Spleen (tissue), 13 donors: ENCODE measurements at places on chromosomes 1 and 21. TPM values are rescaled to one million over a fixed set of nuclear protein-coding genes. Genes with fewer than 3 reads are reported as not detected.

SLC39A1 gene
- total RNA-seq = 86.0 TPM

DNA sequence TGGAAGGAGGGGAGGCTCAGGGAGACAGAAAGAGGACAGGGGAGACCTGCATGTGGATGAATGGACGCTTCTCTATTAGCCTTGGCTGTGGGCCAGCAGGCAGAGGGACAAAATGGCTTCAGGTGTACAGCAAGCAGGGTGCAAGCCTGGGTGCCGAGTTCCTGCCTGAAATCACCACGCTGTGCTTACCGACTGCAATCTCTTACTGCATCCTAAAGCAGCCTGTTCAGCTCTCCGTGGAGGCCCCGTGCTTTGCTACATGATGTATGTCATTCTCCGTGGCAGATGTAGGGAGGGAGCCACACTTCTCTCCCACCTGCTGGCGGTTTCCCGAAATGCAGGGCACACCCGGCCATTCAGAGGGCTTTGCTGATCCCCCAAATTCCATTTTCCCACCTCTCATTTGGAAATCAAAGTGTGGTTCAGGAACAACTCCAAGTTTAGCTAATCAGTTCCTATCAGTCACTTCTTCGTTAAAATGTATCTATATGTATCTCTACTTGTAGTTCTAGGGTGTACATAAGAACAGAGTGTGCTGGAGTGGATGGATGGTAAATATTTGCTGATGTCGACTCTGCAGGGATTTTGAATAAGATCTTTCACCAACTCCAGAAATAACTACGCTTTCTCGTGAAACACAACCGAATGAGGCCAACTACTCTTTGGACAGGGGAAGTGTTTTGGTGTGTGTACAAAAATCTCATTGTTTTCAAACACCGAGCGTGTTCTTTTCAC lies 122.3 kb upstream of the BACE2 start:
- H3K4me1 ChIP-seq = no peaks in the 10 kb centered on the region
- no peak overlapping the region for H3K4me3 ChIP-seq
- H3K27ac ChIP-seq = no peak overlapping the region

- H3K4me1 ChIP-seq = peaks cover 6% of the 10 kb centered on the region
- no peak for DNase-seq
- H3K36me3 ChIP-seq = peaks cover 39% of the 10 kb centered on the region
- H3K27me3 ChIP-seq = no peaks in the 10 kb centered on the region
- H3K4me3 ChIP-seq = no peak overlapping the region
These were observed 173.6 kb upstream of the SGIP1 start for GRCh38 chr1:66360285-66360724.

LCA5L gene
- not detected for total RNA-seq

DNA sequence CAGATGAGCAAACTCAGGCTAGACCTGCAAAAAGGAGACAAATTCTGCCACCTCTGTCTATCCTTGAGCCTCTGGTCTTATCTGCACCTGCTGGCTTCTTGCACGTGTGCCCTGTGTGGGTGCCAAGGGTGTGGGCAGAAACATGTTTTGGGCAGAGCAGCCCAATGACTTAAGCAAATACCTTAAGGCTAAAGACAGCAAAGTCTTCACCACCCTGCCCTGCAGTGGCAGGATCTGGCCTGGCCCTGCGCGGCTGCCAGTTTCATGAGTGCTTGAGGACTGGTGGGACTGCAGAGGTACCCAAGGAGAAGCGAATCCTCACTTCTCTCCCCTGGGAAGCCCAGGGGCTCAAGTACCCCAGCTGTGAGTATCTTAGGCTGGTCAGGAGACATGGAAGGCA lies 3.8 kb upstream of the SLC26A9 start:
- DNase-seq = no peak
- H3K4me3 ChIP-seq = no peak overlapping the region
- H3K27ac ChIP-seq = no peak overlapping the region

OR10Z1 gene
- not detected for total RNA-seq

GRCh38 chr1:197486946-197487345 lies 218.9 kb downstream of the CRB1 start:
- no peaks in the 10 kb centered on the region for H3K27me3 ChIP-seq
- no peak overlapping the region for H3K27ac ChIP-seq
- no peaks in the 10 kb centered on the region for H3K4me1 ChIP-seq
- no peak overlapping the region for H3K4me3 ChIP-seq
- no peaks in the 10 kb centered on the region for H3K36me3 ChIP-seq

PADI2 gene
- total RNA-seq = 30.7 TPM

DNA sequence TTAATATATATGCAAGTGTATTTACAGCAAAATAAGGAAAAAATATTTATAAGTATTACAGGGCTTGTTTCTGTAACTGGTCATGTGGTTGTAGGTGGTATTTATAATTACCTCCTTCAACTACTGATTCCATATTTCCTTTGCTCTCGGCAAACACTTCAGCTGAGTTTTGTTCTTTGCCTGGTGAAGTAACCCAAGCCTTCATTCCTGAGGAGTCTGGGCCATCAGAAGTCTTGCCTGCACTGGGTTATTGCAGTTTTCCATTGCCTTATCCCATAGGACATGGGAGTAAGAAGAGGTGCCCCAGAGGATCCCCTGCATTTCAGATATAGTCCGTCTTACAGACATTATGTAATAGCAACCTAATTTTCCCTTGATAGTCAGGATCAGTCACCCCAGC lies 23.8 kb downstream of the MARK1 start:
- no peak overlapping the region for H3K4me3 ChIP-seq
- H3K4me1 ChIP-seq = no peaks in the 10 kb centered on the region
- H3K27me3 ChIP-seq = no peaks in the 10 kb centered on the region
- DNase-seq = no peak

MPL gene
- 0.54 TPM for total RNA-seq

DNA sequence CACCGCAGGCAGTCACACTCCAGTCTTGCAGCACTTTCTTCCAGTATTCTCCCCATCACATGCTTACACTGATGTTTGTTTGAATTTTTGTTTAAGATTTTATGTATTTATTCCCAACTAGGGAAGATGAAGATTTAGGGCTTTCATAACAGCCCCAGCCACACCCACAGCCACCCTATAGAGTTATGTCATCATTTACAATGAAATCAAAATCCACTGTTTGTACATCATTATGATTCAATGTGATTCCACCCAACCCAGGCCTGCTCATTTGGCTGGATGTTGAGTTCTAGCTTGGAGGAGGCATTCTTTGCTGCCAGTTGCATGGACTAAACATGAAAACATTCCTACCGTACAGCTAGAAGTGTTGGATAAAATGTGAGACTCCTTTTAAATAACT lies 35.8 kb downstream of the RIPK4 start:
- no peak overlapping the region for H3K4me3 ChIP-seq
- DNase-seq = no peak
- H3K27me3 ChIP-seq = peaks cover 20% of the 10 kb centered on the region
- H3K27ac ChIP-seq = no peak overlapping the region
- H3K4me1 ChIP-seq = no peaks in the 10 kb centered on the region
- no peaks in the 10 kb centered on the region for H3K36me3 ChIP-seq

COL11A1 gene
- total RNA-seq = 1.2 TPM

GRCh38 chr1:65221638-65222339 lies 73.8 kb downstream of the AK4 start:
- H3K36me3 ChIP-seq = no peaks in the 10 kb centered on the region
- no peaks in the 10 kb centered on the region for H3K4me1 ChIP-seq
- no peaks in the 10 kb centered on the region for H3K27me3 ChIP-seq
- H3K27ac ChIP-seq = no peak overlapping the region
- H3K4me3 ChIP-seq = no peak overlapping the region

DNA sequence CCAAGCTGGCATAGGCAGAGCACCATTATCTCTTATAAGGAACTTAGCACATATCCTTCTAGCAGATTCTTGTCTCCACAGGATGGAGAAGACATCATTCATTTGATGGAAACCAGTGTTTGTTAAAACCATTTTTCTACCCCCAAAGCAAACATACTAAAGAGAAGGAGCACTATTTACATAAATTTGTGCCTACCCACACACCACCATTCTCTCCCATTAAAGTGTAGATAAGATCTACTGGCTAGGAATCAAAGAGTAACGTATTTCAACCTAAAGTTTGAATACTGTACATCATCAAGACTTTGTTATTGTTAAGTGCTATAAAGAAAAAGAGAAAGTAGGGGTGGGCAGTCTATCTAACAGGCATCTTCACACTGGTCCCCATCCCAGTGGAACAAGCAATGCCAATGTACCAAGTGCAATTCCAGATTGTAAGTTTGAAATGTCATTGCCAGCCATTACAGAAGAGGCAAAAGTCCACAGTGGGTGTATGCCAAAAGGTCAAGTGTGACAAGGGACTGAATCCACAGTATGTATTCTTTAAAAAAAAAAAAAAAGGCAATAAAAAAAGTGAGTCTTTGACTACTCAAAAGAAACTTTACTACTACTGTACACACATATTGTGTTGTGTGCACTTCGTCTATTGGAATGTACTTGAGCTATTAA lies 18.8 kb downstream of the CCSAP start:
- no peak overlapping the region for H3K4me3 ChIP-seq
- no peaks in the 10 kb centered on the region for H3K27me3 ChIP-seq
- no peak for DNase-seq
- H3K4me1 ChIP-seq = peaks cover 17% of the 10 kb centered on the region
- H3K36me3 ChIP-seq = peaks cover 73% of the 10 kb centered on the region

GRCh38 chr1:62840555-62840954 lies 56.6 kb downstream of the ATG4C start:
- H3K36me3 ChIP-seq = no peaks in the 10 kb centered on the region
- H3K4me3 ChIP-seq = no peak overlapping the region
- H3K4me1 ChIP-seq = no peaks in the 10 kb centered on the region
- no peak overlapping the region for H3K27ac ChIP-seq
- H3K27me3 ChIP-seq = no peaks in the 10 kb centered on the region

AQP10 gene
- 3.1 TPM for total RNA-seq

GCSAML gene
- 0.74 TPM for total RNA-seq

RGL1 gene
- 126 TPM for total RNA-seq
